ENCODE measurements at places on chromosomes 2 and 18. TPM values are rescaled to one million over a fixed set of nuclear protein-coding genes. Genes with fewer than 3 reads are reported as not detected.

DNA sequence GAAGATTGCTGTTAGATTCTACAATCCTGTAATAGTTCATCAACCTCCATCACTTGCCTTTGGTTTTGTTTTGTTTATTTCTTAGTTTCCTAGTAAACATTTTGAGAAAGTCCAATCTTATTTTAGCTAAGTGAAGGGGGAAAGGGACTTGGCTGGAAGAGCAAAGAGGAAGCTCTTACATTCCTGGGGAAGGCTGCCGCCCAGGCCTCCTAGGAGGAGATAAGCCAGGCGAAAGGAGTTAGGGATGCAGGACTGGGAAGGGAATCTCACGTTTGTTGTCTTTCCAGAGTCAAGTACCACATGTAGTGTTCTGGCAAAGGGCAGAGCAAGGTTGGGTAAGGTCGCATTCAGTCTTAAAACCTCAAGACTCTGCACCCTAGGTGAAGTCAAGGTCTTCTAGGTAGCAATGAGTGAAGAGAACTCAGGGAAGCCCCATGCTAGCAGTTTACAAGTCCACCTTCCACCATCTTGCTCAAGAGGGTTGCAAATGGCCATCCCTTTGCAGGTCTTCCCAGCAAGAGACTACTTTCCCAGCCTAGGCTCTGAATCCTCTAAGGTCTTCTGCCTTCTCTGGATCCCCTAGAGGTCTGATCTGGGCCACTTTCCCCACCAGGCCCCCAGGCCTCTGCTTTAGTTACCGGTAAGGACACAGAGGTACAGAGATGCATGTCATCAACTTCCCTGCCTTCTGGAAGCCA, 320.7 kb downstream of the CYP26B1 start:
- no peak for DNase-seq

- DNase-seq: no peak
These were observed 1.2 kb upstream of the UGT1A1 start for GRCh38 chr2:233758849-233759248.

DNA sequence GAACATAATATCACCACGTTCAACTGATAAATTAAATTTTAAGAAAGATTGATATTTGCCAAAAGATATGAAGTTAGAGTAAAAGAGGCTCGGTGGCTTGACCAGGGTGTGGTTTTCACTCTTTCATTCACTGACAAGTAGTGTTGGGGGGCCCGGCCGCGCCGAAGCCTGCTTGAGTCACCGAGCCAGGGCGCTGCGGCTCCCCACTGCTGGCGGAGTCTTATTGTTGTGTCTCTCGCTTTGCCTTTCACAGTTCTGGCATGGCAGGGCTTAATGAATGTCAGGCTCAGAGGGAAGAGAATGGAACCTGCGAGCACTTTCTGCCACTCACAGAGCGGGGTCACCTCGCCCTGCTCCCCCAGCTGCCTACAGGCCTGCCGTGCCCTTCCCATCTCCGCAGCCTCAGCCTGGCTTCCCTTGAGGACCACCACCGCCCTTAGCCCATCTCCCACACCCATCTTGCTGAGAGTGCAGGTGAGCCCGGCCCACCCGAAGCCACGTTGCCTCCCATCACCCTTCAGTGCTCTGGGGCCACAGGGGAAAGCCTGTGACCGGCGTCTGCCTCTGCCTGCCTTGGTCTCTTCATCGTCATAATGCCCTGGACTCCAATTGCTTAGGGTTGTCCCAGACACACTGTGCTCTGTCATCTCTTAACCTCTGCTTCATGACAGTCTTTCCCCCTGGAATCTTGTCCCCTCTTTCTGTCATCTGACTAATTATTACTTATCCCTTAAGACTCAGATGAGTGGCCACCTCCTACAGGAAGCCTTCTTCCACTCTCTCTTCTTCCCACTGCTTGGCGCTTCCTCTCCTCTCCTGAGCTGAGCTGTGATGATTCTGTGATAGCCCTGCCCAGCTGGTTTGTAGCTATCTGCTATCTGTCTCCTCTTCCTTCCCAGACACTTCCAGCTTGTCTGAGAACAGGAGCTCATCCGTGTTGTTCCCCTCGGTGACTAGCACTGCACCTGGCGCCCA, 142.5 kb downstream of the FAM210A start:
- DNase-seq: no peak

AFF3 gene
- total RNA-seq: 20.2 TPM

- peak; percentile 82 for DNase-seq
These were observed 2.0 kb downstream of the IHH start for GRCh38 chr2:219058541-219059374.

- no peak for DNase-seq
These were observed 26.9 kb upstream of the CCBE1 start for GRCh38 chr18:59724103-59724502.

DNA sequence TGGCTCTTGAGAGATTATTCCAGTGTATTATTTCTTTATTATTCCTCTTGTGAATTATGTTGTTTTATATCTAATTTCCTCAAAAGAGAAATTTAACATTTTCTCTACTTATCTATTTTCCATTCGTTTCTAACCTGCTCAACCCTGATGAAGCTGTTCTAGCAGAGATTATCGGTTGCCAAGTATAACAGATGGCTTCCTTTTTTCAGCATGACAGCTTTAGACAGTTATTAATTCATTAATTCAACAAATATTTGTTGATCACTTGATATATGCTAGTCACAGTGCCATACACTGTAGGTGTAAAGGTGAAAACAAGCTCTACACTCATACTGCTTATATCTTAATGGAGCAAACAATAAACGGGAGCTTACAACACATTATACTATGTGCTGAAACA, 137.9 kb upstream of the UBE2E3 start:
- DNase-seq: no peak

- no peak for DNase-seq
These were observed 187.9 kb upstream of the ZEB2 start for GRCh38 chr2:144707736-144708326.

DNA sequence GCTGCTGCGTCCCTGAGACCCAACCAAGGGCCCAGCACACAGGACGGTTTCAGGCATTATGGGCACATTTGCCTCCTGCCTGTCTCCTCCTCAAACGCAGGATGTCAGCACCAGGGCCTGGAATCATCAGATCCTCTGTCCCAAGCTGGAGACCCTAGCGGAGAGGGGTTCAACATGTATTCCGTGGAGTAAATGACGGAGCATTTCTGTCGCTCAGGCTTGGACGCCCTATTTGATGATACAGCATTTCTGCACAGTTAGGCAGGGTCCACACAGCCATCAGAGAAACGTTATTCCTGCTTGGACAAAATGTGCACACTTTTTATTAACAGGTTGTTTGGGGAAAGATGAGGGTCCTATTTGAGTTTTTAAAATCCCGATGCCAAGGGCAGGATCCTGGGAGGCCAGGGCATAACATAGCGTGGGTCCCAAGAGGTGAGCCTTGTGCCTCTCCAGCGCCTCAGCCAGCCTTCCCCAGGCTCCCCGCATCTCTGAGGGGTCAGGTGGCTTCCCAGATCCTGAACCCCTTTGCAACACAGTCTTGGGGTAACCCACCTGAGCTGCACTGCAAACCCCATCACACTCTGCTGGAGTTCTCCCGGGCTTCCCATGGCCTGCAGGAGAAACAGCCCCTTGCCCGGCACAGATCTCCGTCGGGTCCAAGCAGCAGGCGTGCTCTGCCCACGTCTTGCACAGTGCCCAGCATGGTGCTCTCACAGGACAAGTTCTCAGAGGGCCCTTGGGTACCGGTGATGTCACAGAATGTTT, 319.7 kb upstream of the MYT1L start:
- DNase-seq: no peak

- DNase-seq: no peak
These were observed 329.3 kb downstream of the ARHGAP15 start for GRCh38 chr2:143458258-143459190.

DNA sequence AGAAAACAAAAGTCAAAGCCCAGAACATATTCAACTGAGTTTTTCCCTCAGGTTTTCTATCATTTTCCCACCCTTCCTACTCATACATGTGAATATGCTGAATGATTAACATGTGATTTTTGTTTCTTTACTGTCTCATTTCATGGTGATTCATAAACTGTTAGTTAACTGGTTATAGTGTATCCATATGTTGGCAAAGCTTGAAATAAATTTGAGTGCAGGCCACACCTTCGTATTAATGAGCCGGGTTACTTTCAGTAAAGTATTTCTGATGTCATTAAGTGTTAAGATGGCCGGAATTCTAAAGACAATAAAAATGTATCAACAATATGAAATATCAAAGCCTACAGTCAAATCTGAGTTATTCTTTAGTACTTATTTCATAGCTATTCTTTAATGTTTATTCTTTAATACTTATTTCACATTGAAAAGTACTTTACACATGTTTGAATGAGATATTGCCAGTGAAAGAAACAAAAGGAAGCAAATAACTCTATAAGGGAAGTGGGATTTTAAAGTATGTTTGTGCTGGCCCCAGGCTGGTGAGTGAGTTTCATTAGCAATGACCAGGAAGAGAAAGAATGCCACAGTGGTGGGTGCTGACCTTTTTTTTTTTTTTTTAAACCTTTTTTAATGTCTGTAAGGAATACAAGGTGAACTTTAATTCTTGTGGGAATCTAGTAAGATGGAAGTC, 178.6 kb downstream of the NEDD4L start:
- no peak for DNase-seq

DNA sequence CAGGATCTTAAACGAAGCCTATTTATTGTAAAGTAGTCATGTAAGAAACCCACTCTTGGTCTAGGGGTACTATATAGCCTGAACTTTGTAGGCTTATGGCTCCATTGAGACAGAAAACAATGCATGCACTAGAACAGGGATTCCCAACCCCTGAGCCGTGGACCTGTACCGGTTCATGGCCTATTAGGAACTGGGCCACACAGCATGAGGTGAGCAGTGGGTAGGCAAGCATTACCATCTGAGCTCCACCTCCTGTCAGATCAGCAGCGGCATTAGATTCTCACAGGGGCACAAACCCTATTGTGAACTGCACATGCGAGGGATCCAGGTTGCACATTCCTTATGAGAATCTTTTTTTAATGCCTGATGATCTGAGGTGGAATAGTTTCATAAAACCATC, 59.2 kb downstream of the ROCK1 start:
- DNase-seq: no peak

DNA sequence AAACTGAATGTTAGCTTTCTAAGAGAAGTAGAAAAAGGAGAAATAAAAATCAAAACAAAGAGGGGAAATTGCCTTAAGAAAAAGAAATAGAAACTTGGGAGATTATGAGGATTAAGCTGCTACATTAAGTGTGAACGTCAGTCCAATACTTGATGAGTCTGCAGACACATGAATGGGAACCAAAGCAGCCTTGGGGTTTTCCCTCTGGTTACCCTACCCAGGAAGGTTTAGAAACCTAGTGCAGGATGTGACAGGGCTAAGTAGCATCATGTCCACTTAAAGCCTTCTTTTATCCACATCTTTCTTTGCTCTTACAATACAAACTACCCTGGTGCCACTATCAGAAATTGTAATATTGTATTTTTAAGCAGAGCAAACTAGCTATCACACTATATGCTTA, 22.3 kb downstream of the SLC35F5 start:
- DNase-seq: no peak

CASP10 gene
- total RNA-seq: 39.3 TPM

GRCh38 chr2:141554810-141555209, 576.0 kb downstream of the LRP1B start:
- DNase-seq: no peak

Data from transverse colon (tissue), 4 donors.